Karpas-422 (cell line): ENCODE measurements at places on chromosomes 12 and 14.

GRCh38 chr14:23561873-23562821, 5.4 kb downstream of the AP1G2 start:
- no peak for DNase-seq

DNA sequence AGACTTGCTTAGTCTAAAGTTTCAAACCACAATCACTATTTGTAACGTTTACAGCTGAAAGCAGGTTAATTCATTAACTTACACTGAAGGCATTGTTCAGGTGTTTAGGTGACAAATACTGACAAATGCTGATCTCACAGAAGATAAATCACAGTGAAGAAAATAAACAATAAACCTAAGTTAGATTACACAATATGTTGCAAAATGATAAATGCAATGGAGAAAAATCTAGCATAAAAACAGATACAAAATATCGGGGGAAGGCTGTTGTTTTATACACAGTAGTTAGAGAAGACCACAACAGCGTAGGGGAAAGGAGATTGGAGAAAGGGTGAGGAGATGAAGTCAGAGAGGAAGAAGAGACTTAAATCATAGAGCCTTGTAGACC, 3.0 kb downstream of the SCAF11 start:
- DNase-seq = no peak

DNA sequence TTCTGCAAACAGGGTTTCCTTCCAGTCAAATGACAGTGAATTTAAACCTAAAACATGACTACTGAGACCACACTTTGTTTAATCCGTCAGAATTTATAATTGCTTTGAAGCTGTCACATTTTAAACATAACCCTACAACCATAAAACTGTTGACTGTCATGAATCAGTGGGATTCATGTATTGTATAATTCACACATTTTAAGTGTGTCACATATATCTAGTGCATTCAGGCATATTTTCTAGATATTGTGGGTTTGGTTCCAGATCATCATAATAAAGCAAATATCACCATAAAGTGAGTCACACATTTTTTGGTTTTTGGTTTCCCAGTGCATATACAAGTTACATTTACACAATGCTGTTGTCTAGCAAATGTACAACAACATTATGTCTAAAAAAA, 304.4 kb downstream of the TMEM132D start:
- no peak for DNase-seq

GRCh38 chr12:121005346-121005815, 10.9 kb downstream of the C12orf43 start:
- DNase-seq = peak; percentile 80

GRCh38 chr14:31484754-31485153, 3.1 kb downstream of the GPR33 start:
- no peak for DNase-seq

DNA sequence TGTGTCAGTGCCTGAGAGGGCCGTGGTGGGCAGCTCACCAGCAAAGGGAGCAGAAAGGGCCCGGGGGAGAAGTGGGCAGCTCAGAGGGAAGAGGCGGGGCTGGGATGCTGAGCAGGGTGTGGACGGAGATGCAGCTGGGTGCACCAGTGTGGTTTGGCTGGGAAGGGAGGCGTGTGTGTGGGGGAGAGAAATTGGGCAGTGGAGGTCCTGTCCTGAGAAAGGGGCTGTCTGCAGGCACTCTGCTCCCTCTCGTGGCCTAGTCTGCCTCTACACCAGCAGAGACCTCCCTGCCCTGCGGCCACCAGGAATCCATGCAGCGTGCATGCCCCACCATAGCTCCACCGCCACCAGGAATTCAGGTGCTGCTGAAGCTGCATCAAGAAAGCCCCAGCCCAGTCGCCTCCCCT, 6.4 kb downstream of the TMEM121 start:
- peak; percentile 89 for DNase-seq

GRCh38 chr14:100542619-100543205, 44.5 kb downstream of the BEGAIN start:
- no peak for DNase-seq

GRCh38 chr14:45089813-45090212, 5.9 kb downstream of the PRPF39 start:
- no peak for DNase-seq

DNA sequence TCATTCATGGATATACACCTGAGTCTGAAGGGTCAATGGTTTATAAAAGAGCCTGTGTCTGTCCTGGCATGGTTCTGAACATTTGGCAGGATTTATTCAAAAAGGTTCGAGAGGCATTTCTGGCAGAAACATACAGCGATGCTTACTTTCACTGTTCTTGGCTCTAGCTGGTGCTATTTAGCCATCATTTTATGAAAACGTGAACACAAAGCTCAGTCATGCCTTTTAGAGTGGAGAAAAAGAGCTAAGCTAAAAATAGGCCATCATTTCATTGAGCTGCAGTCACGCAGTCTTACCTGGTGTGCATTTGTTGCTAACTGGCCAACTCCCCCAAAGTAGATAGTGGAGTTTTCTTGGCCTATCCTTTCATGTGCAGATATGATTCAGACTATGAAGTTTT, 1209.5 kb downstream of the SLC16A7 start:
- DNase-seq = no peak

GRCh38 chr14:35402323-35403113, 2.0 kb downstream of the NFKBIA start:
- no peak for DNase-seq

DNA sequence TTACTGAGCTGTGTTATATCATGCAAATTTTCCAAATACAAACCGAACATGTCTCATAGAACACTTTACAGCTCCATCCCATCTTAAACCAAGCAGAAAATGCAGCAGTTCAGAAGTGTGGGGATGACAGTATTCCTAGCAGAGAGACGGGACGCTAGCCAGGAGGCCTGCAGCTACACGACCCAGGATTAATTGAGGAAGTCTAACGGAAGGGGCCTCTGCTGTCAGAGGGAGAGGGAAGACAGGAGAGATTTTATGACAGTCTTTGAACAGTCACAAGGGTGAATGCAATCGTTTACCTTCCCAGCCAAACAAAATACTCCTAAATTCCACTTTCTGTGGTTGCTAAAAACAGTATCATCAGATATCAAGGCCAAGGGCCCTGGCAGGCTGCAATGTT, 261.9 kb downstream of the TMEM132D start:
- DNase-seq = no peak

GRCh38 chr14:69323266-69323998, 63.5 kb downstream of the GALNT16 start:
- DNase-seq = no peak

GRCh38 chr12:18389820-18390219, 128.5 kb downstream of the PIK3C2G start:
- peak; percentile 2 for DNase-seq

DNA sequence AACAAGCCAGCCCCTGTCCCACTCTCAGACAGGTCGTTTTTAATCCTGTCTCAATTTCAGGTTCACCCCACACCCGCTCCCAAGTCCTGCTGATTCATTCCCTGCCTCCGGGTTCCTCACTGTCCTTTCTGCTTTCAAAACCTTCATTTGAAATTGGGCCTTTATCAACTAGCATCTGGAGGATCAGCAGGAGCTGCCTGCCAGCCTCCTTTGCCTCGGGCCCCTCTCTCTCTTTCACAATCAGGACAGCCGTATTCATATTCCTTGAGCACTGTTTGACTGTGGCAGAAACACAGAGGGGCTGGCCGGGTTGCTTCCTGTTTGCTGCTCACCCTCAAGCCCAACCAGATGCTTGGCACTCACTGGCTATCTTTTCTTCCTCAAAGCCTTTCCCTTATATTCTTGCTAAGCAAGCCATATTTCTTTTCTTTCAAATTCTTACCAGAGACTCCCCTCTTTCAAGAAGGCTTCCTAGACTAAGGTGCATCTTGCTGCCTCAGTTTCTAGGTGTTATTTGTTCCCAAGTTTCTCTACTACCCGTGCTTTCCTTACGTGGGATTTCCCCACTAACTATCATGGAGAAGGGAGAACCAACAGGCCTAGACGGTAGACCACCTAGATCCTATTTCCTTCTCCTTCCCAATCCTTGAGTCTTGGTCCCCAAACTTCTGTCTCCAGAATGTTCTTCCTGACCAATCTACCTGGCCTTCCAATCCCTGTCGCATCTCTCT, 3.0 kb downstream of the GALNT6 start:
- no peak for DNase-seq

GRCh38 chr12:124828264-124829007, 35.2 kb downstream of the SCARB1 start:
- no peak for DNase-seq

DNA sequence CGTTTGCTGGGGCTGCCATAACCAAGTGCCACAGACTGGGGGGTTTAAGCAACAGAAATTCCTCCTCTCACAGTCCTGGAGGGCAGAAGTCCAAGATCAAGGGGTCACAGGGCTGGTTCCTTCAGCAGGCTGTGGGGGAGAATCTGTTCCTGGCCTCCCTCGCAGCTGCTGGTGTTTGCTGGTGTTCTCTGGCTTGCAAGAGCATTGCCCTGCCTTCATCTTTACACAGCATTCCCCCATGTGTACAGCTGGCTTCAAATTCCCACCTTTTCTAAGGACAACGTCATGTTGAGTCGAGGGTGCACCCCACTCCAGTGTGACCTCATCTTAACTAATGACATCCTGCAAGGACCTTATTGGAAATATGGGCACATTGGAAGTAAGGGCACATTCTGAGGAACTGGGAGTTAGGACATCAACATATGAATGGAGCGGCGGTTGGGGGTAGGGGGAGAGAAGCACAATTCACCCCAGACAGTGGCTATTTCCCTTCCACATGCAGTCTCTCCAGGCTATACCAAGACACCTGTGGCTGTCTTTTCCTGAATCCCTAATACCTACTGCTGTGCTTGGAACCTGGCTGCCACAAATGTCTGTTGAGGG, 123.6 kb downstream of the FOXN3 start:
- DNase-seq = no peak

DNA sequence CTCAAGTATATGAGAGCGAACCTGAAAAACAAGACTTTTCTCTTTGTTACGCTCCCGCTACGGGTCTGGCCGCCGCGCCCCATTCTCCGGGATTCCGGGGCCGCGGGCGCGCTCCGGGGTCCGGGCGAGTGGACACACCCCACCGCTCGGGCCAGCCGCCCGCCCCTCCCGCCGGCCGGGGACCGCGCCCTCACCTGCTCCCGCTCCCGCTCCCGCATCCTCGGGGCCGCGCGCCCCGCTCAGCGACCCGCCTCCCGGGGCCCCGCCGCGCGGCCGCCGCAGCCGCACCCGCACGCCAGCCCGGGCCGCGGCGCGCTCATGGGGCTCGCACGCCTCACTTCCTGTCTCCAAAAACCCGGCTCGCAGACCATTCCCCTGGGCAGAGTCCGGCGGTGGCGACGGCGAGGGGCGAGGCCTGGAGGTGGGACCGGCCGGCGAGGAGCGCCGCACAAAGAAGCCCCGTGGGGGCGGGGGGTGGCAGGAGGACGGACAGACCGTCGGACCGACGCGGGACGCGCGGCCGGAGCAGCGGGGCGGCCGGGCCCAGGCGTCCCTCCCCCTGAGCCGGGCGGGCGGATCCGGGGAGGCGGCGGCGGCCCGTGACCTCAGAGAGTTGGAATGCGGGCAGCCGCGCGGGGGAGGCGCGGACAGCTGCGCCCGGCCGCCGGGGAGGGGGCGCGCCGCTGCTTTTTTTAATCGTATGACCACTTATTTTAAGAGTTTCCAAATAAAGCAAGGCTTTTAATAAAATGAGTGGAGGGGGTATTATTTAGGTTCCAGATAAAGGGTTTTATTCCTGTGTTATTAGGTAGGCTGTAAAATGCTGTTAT, at the start of gene PTPN21:
TSS of gene PTPN21 (minus strand) at position 551 of the 830 bp plus-strand sequence. CDS start 4,590 bp downstream, outside the sequence.
- DNase-seq = peak; percentile 55

DNA sequence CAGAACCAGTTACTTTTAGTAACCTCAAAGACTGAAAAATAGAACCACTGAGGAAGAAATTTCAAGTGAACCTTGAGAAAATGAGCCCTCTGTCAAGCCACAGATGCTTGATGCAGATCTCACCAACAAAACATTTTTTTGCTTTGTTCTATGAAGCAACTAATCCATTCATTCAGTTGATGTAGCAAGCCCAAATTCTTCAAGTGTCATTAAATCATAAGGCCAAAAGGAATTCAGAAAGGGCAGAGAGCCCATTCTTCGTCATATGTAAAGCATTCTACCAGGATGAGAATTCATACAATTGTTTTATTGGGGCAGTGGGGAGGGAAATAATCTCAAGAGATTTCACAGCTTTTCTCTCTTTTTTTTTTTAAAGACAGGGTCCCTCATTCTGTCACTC, 218.0 kb upstream of the RGS6 start:
- no peak for DNase-seq

DNA sequence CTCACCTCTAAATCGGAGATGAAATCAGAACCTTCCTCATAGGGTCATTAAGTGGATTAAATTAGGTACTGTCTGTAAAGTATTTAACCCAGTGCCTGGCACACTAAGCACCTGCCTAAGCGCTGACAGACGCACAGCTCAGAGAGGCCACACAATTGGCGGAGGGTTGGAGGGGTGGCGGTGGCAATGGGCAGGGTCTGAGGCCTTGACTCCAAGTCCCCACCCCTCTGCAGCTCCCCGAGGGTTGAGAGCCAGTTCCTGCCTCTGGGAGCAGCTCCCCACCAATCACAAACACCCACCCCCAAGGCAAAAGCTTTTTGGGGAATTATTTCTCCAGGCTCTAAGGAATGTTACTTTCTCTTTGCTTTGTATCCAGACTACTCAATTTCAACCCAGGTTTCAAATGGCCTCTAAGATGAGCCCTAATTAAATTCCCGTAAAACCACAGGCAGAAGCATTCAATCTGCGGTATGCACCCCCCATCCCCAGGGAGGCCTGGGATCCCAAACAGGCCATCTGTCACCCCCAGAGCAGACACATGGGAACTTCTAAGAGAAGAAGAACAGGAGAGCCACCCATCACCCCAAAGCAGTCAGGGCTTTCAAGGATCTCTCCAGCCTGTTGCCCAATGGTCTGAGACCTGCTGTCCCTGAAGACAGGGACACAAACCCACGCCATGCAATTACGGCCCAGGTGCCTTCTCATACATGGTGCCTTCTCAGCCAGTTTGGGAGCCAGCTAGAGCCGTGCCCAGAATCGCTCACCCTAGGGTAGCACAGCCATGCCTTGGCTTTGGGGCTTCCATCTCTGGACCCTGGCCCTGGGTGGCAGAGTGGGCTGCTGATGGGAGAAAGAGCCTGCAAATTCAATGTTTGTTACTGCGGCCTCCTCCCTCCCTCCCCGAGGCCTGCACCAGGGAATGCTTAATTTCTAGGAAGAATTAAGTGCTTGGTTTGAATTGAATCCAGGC, 66.1 kb downstream of the CHGA start:
- no peak for DNase-seq
